ENCODE measurements at places on chromosomes 5 and 9.

GRCh38 chr5:1926071-1926440 lies 43.3 kb upstream of the IRX4 start:
- DNase-seq = no peak

DNA sequence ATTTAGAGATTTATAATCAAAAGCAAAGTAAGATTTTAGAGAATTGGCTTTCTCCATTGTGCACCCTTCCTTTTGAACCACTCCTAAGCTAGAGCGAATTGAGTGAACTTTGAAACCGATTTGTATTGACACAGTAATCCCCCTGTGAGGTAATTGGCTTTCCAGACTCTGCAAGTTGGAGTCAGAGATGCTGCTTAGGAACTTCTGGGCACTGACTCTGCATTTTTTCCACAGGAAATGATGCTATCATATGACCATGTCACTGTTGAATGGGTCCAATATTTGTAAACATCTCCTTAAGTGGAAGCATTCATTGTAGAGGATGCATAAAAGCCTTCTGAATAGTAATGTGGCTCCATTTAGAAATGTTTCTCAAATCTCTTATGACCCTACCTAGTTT lies 394.4 kb upstream of the ZNF608 start:
- no peak for DNase-seq

DNA sequence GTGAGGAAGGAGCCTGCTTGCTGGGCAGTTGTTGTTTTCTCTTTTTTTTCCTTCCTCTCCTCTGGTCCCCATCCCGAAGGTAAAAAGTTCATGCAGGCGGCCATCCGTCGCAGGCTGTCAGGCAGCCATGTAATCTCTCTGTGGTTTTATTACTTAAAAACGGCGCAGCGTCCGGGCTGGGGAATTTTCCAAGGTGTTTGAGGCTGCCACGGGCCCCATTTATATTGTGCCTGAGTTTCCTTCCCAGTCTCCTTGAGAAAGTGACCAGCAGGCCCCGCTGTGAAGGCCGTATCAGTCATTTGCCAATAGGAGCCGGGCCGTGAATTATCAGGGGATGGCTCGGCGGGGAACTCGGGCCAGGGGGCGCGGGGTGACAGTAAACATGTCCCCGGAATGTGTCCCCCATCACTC lies 289.7 kb downstream of the PBX3 start:
- no peak for DNase-seq

DNA sequence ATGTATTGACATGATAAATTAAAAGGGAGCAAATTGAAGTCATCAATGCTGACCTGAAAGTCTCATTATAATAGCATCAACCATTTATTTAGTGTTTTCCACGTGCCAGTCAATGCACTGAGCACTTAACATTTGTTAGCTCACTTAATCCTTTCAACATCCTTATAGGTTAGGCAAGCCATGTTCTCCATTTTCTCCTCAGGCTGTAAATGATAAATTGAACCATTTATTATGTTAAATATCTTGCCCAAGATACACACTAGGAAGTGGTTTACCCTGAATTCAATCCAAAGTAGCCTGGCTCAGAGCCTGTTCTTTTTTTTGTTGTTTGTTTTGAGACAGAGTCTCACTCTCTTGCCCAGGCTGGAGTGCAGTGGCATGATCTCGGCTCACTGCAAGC lies 25.0 kb upstream of the SNX2 start:
- DNase-seq = no peak

DNA sequence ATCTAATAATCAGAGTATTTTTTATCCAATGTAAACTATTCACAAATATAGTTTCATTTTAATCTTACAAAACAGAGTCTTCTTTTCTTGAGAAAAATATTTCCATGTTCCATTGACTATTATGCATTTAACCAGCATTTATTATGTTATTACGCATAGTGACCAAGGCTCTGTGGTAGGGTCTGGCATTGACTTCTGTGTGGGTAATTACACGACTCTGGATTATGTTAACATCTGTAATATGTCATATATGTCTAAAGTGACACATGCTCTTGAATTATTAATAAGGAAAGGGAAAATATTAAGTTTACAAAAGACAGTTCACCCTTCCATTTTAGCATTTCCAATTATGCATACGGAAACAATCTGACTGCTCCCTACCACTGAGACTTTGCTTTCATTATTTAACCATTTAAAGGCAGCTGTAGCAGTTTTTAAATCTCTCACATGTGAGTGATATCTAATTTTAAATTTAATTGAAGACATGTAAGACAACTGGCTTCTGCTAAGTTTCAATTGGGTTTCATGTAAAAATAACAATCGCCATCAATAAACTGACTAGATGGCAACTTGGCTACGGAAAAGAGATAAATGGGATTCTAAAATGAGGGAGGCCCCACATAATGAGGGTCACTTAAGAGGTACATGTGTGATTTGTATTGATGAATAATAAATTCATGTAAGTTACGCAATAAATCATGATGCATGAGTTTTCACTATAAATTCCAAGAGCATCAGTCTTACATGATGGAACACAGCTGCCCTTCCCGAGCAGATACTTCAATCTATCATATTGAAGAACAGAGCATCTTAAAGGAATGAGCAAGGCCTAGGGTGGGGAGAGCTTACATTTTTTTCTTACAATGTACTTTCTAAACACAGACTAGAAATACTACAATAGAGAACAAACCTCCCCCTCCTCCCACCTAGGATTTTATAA lies 1056.8 kb downstream of the MAT2B start:
- DNase-seq = no peak

DNA sequence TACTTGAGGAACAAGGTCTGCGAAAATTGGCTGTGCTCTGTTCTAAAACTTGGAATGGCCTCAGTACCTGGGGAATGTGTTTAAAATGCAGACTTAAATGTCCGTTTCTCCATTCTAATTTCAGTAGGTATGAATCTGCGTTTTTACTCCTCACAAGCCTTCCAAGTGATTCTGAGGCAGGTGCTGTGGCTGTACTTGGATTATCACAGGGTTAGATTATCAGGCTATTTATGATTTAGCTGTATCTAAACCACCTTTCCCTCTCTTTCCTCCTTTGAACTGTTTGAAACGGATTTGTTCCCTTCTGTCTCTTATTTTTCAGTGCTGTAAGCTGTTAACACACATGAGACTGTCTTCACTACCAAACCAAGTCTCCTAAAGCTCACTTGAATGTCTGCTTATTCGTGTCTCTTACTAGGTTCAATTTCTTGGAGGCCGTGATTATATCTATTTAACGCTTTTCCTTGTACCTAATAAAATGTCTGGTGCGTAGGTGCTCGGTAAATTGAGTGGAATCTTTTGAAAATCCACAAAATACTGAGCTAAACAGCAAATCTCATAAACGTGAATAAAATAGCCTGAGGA lies 714 bp upstream of the CETN3 start:
- DNase-seq = peak; percentile 26

DNA sequence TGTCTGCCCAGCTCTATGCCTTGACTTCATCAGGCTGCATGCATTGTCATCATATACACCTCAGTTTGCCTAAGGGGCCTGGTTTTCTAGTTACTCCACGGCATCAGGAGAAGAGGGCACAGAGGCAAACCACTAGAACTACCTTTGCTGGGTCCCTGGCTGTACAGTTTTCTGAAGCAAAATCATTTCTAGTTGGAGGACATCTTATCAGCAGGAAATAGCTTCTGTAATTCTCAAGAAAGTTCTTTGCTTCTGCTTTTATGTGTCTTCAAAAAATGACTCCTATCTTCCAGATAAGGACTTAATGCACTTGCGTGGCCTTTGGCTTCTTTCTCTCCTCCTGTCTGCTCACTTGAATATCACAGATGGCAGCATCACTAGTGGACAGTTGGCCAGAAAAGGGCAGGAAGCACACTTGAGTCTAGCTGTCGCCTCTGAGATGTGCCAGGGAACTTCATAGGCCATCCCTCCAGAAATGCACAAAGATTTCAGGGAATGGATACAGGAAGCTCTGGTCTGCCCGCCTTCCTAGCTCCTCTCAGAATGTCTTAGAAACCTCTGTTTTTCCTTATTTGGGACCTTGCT lies 22.4 kb upstream of the LTC4S start:
- DNase-seq = no peak

DNA sequence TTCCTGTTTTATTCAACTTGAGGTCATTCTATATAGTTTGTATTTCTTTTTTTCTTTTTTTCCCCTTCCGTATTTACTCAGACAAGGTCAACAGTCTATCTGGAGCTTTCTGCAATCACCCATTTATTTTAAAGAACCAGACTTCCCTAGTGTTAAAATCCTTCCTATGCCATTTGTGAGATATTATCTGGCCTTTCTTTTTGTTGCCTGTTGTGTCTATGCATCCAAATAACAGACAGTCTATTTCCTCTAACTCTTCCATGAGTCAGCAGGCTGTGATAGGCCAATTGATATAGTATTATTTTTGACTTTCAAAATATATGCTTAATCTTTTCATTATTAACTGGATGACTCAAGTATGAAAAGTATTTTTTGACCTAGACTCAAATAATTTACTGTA lies 291.2 kb upstream of the PTPRD start:
- no peak for DNase-seq

- DNase-seq = no peak
Measured at GRCh38 chr9:98364086-98364485, 108.6 kb upstream of the TBC1D2 start.

- no peak for DNase-seq
Measured at GRCh38 chr5:178535299-178536175, 54.7 kb downstream of the COL23A1 start.

DNA sequence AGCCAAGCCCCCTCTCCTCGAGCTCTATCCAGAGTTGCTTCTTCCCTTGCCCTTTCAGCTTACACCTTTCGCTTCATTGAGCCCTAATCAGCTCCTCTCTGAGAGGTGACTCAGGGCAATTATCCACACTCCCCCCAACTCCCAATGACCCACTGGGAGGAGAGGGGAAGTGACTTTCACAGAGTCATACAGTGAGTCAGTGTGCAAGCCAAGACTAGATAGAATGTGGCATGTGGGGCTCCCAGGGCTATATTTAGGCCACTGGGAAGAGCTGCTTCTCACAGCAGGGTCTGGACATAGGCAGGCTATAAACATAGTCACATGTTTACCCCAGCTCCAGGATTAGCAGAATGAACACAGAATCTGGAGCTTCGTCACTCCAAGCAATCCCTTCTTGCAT lies 57.4 kb downstream of the NRG2 start:
- no peak for DNase-seq

DNA sequence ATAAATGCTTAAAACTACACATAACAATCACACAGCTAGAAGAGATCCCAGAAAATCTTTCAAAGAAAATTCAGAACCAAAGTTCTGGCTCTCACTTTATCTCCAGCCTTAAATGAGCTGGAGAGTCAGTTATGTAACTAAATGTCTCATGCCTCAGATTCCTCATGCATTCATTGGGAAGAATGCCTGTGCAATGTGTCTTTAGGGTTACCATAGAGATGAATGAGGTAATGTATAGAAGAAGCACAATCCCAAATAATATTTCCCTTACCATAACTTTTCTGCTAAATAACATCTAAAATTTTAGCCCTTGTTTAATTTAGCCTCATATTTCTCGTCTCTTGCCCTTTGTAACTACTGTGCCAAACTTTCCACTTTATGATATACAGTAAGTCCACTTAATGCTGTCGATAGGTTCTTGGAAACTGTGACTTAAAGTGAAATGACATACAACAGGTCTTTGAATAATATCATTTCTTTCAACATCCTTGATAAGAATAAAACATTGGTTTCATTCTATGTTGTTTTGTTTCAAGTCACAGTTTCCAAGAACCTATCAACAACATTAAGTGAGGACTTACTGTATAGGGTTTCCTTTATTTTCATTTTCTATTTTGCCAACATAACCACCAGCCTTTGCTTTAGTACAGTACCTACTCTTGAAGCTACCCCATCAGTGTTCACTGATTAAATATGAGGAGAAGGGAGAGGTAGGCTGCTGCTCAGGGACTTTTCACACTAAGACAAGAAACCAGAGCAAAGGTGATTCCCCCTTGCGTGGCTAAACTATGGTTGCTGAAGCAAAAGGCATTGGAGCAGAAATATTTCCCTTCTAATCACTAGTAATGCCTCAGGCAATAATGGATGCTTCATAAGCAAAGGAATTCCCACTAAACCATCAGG lies 295.7 kb upstream of the PTGER4 start:
- no peak for DNase-seq

GRCh38 chr5:76604838-76605237 lies 18.4 kb downstream of the F2RL2 start:
- no peak for DNase-seq

Data from DMS 273 treated with DMSO at 0.1 percent for 48 hours (cell line).